ENCODE measurements at places on chromosomes 16 and 17.

DNA sequence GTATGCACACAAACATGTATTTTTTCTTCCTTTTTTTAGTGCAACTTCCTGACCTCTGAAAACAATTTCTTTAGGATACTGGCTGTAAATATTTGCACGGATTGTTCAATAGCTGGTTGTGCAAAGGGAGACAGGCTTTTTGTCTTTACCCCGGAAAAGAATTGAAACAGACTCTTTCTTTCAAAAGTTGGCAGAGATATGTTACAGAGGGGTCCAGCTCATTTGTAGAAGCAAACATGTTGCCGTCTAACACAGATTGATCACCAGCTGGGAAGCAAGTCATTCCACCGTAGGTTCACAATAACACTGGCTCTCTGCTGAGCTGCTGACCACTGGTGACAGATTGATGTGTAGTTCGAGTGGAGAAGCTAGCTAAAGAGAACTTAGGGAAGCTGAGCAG is 130.9 kb downstream of the STX8 start:
- DNase-seq = no peak

GRCh38 chr16:30054959-30055553 is 10.5 kb upstream of the ALDOA start:
- DNase-seq = peak; percentile 83

- DNase-seq = peak; percentile 63
Observed at GRCh38 chr17:43667947-43668348, 6.2 kb upstream of the MEOX1 start.

DNA sequence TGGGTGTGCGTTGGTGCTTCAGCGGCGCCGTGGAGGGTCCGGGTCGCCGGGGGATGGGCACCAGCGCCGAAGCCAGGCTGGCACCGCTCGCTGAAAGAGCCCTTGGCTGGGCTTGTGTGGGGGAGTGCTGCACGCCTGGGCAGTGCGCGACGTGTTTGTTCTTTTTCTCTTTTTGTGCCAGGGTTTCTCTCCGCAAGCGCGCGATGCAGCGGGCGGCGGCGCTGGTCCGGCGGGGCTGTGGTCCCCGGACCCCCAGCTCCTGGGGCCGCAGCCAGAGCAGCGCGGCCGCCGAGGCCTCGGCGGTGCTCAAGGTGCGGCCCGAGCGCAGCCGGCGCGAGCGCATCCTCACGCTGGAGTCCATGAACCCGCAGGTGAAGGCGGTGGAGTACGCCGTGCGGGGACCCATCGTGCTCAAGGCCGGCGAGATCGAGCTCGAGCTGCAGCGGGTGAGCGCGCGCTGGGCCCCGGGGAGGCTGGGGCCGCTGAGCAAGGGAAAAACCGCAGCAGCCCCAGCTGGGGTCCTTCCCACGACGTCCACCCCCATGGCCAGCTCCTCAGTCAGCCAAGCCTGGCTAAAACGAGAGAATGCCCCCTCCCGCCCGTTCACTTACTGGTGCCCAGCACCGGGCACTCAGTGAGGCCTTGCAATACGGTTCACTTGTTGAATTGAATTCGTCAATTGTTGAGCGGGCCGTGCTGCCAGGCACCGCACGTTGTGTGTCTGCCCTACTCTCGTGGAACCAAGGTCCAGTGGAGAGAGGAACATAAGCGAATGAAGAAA is 541 bp downstream of the GPT2 start:
- DNase-seq = no peak

DNA sequence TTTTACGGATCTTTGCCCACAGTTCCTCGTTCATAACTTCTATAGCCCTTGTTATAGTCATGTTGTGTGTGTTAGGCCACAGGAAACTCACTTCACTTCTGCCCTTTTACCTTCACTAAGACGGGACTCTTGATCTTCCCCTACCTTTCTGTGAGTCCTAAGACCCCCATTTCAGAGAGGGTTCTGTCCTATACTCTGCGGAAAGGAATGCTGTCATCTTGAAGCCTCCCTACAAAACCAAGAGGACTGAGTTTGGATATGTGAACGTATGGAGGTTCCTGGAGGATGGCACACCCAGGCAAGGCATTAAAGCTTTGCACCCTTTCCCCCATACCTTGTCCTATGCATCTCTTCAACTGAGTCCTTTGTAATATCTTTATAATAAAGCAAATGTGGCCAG is 3.7 kb downstream of the UBB start:
- no peak for DNase-seq
